ENCODE measurements at places on chromosomes 1 and 21.

GRCh38 chr1:81550753-81551152 lies 250.0 kb upstream of the ADGRL2 start:
- no peak for DNase-seq

- DNase-seq: no peak
These were observed 29.4 kb upstream of the MX1 start for GRCh38 chr21:41396558-41397075.

GRCh38 chr1:44678120-44678519 lies 3.6 kb downstream of the ARMH1 start:
- DNase-seq: no peak

- DNase-seq: peak; percentile 22
These were observed 95.7 kb upstream of the VANGL1 start for GRCh38 chr1:115545791-115546733.

GRCh38 chr1:65163201-65163805 lies 15.3 kb downstream of the AK4 start:
- no peak for DNase-seq

GRCh38 chr1:211548321-211549091 lies 30.5 kb downstream of the SLC30A1 start:
- peak; percentile 64 for DNase-seq

- DNase-seq: no peak
These were observed 195.2 kb downstream of the PBX1 start for GRCh38 chr1:164754088-164754600.

DNA sequence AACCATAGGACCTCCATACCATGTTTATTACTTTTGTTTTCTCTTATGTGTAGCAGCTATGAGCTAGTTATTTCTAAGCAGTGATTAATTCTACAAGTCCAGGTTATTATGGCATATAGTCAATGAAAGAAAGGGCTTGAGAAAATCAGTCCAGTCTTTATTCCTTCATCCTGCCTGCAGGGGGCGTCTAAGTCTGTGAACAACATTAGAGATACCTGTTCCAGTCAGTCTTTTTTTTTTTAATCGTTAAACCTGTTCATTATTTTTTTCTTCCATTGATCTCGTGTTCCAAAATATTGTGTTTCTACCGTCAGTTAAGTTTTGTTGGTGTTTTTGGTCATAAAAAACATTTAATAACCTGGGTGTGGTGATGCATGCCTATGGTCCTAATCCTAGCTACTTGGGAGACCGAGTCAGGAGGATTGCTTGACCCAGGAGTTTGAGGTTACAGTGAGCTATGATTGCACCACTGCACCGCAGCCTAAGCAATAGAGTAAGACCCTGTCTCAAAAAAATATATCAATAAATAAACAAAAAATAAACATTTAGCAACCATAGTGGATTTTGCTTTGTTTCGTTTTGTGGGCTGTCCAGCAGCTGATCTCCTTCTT lies 29.4 kb upstream of the CD2 start:
- peak; percentile 25 for DNase-seq

DNA sequence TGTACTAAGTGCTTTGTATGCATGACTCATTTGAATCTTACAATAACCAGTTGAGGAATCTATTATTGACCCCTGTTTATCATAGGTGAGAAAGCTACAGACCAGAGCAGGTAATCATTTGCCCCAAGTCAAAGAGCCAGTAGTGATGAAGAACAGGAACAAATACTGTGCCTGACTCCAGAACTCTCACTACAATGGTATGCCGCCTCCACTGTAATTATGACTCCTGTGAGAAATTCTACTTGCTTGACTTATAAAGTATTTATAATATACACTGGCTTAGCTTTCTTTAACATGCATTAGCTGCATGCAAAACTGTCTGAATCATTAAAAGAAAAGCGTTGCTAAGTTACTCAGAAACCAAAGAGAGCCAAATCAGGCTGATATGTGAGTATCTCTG lies 92.6 kb downstream of the ZNF281 start:
- no peak for DNase-seq

- no peak for DNase-seq
These were observed 4.9 kb downstream of the PTPN7 start for GRCh38 chr1:202155478-202156021.

GRCh38 chr1:157691285-157691920 lies 9.2 kb downstream of the FCRL3 start:
- no peak for DNase-seq

DNA sequence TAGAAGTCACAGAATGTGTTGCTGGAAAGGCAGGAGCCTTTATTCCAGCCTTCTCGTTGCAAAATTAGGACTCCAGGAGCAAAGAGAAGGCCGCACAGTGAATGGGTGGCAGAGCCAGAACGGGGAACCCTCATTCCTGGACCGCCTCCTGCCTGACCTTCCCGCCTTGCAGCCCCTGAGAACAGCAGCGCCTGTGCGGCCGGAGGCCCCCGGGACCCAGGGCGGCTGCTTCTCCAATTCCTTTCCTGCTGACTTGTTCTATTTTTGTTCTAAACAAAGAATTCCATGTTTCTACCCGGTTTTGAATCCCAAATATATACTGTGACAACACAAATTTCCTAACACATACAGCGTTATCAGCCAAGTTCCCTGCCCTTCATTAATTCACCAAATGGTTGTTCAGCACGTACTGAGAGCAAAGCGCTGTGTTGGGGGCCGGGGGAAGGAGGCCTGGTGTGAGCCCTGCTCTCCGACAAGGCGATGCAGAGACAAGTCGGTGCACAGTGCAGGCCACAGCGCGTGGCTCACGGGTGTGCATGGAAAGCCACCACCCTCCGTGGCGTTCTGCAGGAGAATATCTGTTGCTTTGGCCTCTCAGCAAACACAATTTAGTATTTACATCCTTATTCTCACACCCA lies 31.9 kb upstream of the COL6A2 start:
- no peak for DNase-seq

DNA sequence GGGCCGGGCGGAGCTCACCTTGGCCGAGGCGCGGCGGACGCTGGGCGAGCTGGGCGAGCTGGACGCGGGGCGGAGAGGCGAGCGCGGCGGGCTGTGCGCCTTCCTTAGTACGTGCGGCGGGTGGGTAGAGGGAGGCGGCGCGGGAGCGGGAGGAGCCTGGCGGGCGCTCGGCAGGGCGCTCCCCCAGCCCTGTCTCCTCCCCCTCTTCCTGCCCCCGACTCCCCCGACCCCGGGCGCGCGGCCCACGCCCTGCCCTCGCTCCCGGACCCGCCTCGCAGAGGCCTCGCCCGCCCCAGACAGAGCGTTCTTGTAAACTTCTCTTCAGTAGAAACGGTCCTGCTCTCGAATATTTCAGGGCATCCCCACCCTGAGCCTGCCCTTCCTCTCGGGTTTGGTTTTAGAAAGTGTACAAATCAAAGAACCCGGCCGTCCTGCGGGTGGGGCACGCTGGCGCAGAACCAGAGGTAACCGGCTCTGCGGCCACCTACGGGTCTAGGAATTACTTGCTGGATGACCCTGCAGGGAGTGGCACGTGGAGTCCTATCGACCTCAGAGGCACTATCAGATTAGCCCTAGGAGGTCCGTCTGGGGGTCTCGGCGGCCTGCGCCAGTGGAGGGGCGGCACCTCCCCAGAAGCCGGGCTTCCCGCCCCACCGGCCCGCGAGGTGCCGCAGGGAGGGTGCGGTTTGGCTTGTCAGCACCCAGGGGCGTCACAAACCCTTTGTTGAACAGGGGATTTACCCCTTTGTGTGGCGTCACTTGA lies at the start of gene S100A10:
Gene S100A10 (minus strand): TSS at position 126 of the 763 bp plus-strand sequence. CDS start 7,629 bp downstream, outside the sequence.
- peak; percentile 57 for DNase-seq

DNA sequence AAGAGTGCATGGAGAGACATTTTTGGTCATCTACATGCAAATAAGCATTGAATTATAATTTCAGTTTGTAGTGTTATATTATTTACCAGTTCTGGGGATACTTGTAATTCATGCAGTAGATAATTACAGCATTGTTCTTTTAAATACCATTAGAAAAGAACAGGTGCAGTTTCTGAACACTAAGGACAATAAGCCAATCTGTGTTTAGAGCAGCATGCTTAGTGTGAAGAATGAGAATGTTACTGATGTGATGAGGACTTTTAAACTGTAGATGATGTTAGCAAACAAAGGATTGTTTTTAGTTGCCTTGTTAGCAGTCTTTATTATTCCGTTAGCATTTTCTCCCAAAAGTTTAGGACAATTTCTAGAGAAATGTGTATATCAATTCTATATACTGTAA lies 348.3 kb downstream of the BRINP3 start:
- DNase-seq: no peak

DNA sequence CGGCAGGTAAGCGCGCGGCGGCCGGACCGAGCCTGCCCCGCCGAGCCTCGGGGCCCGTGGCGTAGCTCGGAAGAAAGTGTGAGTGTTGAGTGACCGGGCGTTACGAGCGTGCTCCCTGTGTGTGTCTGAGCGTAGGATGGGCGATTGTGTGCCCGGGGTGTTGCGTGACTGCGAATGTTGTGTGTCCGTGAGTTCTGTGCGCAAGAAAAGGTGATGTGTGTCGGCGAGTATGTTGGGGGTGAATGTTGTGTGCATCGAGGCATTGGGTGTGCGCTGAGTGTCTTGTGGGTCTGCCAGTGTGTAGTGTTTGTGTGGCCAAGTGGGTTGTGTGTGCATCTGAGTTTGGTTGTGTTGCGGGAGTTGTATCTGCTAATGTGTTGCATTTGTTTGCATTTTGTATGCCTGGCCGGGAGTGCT lies 398 bp downstream of the PTPRU start:
- DNase-seq: no peak

- peak; percentile 37 for DNase-seq
These were observed 89.4 kb upstream of the IPO9 start for GRCh38 chr1:201739492-201740085.

DNA sequence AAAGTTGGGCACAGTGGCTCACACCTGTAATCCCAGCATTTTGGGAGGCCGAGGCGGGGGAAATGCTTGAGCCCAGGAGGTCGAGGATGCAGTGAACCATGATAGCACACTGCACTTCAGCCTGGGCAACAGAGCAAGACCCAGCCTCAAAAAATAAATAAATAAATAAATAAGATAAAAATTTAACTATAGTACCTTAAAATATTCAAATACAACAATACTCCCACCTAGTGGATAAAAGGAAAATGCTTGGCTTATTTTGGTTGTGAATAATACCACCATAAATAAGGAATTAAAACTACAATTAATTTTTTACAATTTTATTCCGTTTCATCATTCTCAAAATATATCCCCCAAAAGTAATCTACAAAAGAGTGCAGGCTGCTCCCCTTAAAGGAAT lies 8.1 kb downstream of the PSMG1 start:
- no peak for DNase-seq

GRCh38 chr21:45894450-45894825 lies 87.1 kb upstream of the COL6A1 start:
- no peak for DNase-seq

DNA sequence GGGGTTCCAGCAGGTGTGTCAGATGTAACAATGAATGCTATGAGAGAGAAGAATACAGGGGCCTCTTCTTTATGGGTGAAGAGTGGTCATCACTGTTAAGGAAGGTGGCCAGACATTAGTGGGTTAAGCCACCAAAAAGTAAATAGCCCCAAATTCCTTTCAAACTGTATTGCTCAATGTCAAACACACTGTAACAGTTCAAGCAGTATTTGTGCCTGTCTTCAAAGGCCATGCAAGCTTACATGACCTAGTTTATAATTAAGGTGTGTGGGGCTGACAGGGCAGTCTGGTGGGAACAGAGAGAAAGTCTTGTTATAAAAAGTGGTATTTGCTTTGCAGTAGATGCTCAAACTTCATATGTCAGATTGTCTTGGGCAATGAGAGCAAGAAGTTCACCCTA lies 18.5 kb downstream of the CHIT1 start:
- DNase-seq: no peak

- DNase-seq: no peak
These were observed 70.2 kb downstream of the SH3GLB1 start for GRCh38 chr1:86774305-86775295.

- no peak for DNase-seq
These were observed 215.9 kb downstream of the DISC1 start for GRCh38 chr1:231842441-231842840.

- no peak for DNase-seq
These were observed 459.3 kb downstream of the MATN1 start for GRCh38 chr1:30263888-30264671.

DNA sequence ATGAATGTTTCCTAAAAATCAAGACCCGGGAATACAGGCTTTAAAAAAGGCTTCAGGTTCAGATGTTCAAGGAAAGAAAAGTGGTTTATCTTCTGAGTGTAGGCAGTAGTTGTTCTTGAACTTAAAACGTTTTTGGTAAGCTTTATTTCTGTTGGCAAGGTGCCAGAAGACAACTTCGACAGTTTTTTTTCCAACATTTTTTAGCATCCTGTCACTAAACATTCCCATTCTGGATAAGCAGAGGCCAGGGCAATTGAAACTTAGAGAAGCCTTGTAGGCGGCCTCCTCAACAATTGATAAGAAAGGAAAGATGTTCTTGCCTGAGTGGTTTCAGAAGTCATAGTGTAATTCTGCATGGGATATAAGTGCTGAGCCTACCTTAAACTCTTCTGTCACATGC lies 66.7 kb downstream of the PATJ start:
- DNase-seq: no peak

GRCh38 chr21:28885853-28886177 lies 106.9 kb downstream of the LTN1 start:
- DNase-seq: no peak

DNA sequence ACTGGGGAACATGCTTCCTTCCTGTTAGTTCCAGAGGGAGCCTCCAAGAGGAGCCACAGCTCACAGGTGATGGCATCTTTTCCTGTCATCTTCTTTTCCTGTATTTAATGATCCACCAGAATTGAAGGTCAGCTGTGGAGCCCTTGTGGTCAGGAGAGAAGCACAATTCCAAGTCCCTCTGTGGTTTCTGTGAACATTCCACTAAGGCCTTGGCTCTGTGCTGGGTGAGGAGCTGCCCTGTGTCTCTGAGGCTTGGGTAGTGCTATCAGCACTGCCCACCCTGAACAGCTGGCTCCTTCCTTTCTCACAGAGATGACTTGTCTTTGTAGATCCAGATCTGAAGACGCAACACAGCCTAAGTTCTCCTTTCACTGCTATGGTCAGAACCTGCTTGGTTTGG lies 141.9 kb upstream of the MAP1LC3C start:
- DNase-seq: no peak

- DNase-seq: no peak
These were observed 36.3 kb upstream of the RAP1GAP start for GRCh38 chr1:21705303-21705980.

GRCh38 chr1:170010443-170010842 lies 64.1 kb downstream of the KIFAP3 start:
- DNase-seq: no peak
